Stimulated activated CD8-positive, alpha-beta memory T cell treated with anti-CD3 and anti-CD28 coated beads, Interleukin-7, amount 100 ng/mL, for 4 hours (primary cell): ENCODE measurements at places on chromosomes 4 and X.

DNA sequence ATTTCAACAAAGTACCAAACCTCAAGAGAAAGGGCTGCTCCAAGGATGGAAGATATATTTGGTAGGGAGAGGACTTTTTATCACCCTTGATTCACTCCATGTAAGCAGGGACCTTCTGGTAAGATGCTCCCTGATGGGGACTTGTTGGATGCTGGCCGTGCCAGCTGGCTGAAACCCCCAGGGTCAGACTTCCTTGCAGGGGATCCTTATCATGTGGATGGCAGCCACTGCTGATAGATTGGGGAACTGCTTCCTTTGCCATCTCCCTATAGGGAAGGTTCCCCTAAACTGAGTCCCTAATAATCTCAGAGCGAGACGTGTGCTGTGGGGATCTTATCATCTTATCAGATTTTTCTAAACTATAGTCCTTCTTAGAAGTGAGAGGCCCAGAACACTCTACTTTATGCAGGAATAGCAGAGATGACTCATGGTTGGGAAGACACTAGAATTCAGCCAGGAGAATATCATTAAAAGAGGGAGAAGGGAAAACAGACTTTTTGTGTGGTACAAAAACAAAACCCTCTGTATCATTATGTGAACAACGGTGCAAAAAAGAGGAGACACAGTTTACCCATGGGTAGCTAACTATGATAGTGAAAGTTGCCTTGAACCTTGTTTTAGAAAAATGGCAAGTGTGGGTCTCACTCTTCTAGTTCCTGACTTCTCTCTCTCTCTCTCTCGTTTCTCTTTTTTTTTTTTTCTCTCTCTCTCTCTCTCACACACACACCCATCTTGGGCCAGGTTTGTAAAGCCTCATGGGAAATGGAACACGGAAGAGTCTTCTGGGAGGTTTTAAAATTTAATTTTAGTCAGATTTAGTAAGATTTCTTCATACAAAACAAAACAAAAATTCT, 16.1 kb downstream of the RHOH start:
- DNase-seq = no peak

- DNase-seq = no peak
Measured at GRCh38 chr4:94112644-94113043, 95.0 kb upstream of the SMARCAD1 start.

DNA sequence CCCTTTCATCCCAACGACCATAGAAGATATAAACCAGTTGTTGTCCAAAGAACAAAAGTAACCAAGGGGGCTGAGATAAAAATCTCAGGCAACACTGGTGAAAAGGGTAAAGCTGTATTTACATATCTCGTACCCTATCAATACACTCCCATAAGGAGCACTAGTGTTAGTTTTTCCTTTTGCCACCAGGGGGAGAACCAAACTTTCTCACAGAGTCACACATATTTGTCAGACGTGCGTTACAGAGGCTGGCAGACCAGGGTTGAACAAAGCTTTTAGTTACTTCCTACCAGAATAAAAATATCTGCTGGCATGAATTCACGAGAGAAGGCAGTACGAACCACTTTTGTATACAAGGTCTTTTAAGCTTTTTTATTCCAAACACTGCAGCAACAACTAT, 88.3 kb downstream of the AMELX start:
- no peak for DNase-seq

DNA sequence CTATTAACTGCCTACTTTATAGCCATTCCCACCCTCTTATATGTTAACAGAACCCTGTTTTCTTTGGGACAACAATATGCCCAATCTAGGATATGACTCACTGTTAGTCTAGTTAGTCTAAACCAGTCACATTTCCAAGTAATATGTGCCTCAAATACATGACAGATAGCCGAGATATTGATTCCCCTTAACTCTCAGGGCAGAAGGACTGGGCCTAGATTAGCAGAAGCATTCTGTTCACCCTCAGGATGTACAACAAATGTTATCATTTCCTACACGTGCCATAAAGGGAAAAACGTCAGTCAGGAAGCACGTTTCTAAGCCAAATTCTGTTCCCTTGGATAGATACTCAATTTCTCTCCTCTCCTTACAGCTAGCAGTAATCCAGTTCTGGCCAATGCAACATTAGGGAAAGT, 114.1 kb downstream of the SLC10A7 start:
- no peak for DNase-seq

DNA sequence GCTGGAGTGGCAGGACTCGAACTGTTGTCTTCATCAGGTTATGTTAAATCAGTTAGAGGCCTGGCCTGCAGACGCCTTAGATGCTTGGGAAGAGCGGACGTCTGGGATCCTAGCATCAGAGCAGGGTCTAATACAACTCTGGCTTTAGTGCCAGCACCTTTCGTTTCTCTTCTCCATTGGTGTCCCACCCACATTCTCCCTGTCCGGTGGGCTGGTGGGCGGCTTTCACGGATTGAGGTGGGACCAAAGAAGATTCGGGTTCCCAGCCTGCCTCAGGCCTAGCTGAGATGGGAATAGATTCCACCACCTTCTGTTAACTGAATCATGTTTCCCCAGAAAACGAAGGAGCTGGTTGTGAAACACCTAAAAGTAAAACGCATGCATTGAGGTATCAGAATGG, 939 bp downstream of the PDK3 start:
- no peak for DNase-seq

DNA sequence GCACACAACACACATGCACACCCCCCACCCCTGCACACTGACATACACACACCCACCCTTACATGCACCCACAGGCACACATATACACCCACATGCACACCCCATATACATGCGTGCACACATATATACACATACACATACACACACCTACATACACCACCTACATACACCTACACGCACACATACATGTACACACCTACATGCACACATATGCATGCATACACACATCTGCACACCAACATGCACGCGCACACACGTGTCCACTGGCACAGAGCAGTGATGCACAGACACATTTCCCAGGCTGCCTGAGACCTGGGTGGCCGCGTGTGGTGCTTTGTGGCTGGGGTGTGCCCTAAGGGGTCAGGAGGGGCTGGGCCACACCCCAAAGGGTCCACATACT, 31.7 kb downstream of the FGFRL1 start:
- no peak for DNase-seq

DNA sequence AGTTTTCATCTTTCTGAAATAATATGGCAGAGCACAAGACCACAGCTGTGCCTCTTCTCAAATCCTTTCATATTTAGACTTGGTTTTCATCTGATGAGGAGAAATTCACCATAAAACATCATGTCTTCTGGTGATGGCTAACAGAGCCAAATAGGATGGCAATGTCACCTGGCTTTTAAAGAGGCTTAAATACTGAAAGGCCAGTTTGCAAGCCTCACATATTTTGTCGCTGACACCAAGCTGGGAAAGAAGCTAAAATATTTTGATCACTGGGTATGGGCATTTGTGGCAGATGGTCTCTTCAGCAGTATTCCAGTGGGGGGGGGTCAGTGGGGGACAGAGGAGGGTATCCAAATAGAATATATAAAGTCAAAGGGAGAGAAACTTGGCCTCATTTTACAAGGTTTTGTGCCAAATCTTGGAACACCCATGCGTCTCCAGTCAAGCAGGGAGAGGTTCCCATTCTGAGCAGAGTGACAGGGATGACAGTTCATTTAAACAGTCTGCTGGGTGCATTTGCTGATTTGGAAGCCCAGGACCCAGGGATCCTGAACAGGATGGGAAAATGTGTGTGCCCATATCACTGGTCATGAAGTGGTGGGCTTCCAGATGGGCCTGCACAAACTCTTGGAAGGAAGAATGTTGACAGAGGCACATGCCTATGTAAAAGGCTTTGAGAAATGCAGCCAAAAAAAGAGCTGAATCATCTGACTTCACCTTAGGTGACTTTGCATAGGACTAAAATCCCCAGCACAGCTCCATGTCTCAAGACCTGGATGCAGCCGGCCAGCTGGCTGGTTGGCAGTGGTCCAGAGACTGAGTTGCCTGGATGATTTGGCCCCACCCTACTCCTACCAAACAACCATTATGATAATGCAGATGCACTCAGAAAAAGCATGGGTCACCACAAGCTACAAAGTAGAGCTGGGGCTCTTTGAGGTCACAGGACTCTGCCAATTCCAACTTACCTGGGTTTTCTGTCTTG, 484.4 kb upstream of the NR3C2 start:
- no peak for DNase-seq

DNA sequence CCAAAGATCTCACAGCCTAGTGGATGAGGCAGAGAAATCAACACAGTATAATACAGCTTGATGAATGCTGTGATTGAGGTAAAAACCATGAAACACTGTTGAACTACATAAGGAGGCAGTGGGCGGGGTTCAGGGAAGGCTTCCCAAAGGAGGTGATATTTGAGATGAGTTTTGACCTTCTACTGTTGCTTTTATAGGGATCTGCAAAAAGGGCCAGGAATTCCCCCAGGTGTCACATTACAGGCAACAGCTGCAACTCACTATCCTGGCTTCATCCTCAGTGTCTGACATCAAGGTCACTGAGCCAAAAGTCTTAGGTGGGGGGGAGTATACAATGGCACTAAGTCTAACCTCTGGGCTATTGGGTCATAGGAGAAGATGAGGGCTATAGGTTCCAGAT, 185.7 kb upstream of the NRK start:
- no peak for DNase-seq

DNA sequence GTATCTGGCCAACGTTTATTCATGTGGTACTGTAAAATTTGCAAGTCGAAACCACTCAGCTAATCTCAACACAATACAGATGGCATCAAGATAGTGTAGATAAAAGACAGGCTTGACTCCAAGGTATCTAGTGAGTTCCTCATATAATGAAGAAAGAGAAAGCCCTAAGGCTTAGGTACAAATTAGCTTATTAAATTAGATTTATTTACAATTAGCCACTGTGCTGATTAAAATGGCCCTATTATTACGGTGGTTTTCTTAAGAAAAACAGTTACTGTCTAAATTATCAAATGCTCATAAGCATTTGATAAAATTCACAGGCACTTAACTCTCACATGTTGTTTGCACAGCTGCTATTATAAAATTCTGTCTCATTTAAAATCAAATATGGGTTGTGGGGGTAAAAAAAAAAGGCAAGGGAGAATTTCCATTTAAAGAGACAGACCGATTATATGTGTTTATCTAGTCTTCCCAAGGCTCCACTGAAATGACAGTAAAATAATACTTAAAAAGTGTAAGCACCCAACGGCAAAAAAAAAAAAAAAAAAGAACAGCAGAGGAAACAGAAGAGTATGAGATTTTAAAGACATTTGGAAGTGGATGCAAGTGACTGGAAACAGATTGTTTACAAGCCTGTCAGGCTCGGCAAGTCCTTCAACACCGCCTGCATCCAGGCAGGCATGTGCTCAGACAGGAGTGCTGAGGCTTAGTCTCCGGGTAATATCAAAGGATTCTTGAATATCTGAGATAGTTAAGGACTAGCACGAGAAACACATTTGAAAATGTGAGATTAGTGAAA, 55.1 kb downstream of the FAM13A start:
- DNase-seq = no peak

DNA sequence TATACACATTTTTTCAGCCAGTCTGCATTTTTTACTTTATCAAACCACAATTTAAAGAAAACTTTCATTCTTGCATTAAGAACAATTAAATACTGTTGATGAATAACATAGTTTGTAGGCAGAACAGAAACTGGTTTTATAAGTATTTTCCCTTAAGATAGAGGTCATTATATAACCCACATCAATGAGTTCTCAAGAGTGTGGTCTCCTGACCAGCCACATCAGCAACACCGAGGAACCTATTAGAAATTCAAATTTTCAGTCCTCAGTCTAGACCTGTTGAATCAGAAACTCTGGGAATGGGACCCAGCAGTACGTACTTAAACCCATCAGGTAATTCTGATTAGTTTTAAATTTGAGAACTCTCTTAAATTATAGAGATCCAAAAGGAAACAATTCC, 299.6 kb upstream of the ARSJ start:
- no peak for DNase-seq

DNA sequence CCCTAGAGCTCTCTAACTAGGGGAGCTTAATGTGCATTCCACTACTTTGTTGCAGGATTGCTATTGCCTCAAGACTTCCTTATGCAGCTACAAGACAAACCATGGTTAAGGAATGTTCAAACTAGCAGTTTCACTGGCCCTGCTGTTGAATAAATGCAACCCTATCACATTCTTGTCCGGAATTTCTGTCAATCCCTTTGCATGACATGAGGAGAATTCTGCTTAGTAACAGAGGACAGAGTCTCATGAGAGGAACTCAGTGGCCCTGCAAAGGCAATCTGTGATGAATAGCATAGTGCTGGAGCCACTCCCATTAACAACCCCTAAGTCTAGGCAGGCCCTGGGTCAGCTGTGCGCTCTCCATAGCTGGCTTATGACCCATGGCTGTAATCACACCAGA, 30.7 kb upstream of the SGMS2 start:
- DNase-seq = no peak

DNA sequence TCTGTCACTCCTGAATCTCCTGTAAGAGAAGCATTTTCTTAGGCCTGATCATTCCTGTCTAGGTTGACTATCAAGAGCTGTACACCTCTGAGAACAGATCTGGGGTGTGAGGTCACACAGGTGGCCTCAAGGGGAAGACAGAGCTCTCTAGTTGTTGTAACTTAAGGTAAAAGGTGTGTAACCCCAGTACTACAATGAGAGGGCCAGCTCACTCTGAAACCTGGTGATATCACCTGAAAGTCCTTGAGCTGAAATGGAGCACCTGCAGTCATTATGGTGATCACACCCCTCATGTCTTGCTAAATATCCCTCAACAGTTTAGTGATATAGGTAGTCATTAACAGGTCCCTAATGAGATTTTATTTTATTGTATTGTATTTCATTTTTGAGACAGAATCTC, 8.8 kb upstream of the FAM9C start:
- DNase-seq = no peak

DNA sequence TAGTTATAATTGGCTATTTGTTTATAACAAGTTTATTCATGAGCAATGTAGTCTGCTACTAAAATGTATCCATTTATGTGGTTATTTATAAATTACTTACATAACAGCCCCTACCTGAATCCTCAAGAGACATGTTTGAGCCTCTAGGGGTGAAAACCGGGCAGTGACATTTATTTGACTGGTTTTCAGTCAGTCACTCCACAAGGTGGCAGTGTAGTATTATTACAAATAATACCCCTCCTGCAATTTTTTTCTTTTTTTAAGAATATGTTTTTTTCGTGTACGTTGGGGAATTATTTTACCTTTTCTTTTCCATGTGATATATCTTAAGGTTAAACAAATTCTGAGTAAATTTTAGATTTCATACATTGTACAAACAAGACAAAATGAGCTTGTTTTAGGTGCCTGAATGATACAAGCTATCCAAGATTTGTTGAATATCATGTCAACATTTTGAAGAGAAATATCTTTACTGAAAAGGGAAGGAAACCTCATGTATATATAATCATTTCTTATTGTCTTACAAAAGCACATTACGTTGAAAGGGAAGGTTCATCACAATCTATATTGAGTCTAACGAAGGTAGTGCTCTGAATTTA, 598.7 kb upstream of the TECRL start:
- DNase-seq = no peak
